Activated T-helper 2 cell treated with anti-CD3 and anti-CD28 coated beads, Interferon-gamma antibody, Interleukin-2, Interleukin-4, amounts not matched to agents 10 μg/mL and 5 μg/mL and 100 μg/mL, durations not matched to agents 14 hours and 24 hours and 36 hours (primary cell): ENCODE measurements at places on chromosomes 12 and 14. TPM values are rescaled to one million over a fixed set of nuclear protein-coding genes. Genes with fewer than 3 reads are reported as not detected.

Gene TCL1B
- not detected in 2 replicates for total RNA-seq

Gene ENDOU
- total RNA-seq = not detected in 2 replicates

Gene IKZF4
- total RNA-seq = 34.8 and 35.5 TPM in 2 replicates

Gene PSMA6
- total RNA-seq = 396 and 397 TPM in 2 replicates

Gene FITM1
- total RNA-seq = 1.0 and 1.2 TPM in 2 replicates

Gene ADGRD1
- 7.7 and 8.4 TPM in 2 replicates for total RNA-seq

Gene MUCL1
- 0.51 TPM in 1 of 2 replicates, not detected in the other for total RNA-seq

Gene MYF5
- total RNA-seq = not detected in 2 replicates

Gene FOXM1
- total RNA-seq = 74.8 and 79.3 TPM in 2 replicates

Gene AQP2
- total RNA-seq = not detected in 2 replicates

Gene ABHD12B
- not detected in 2 replicates for total RNA-seq

Gene GARIN6
- total RNA-seq = not detected in 2 replicates

Gene CLEC4D
- not detected in 2 replicates for total RNA-seq

Gene GPX2
- not detected in 2 replicates for total RNA-seq

Gene DBX2
- not detected in 2 replicates for total RNA-seq

Gene CCDC38
- total RNA-seq = 0.07 TPM in 1 of 2 replicates, not detected in the other

Gene EIF2B1
- 65.8 and 66.0 TPM in 2 replicates for total RNA-seq

Gene IQSEC3
- total RNA-seq = 0.25 and 0.44 TPM in 2 replicates

Gene TAS2R10
- not detected in 2 replicates for total RNA-seq

Gene B4GALNT3
- 6.5 and 6.9 TPM in 2 replicates for total RNA-seq

Gene DCN
- total RNA-seq = not detected in 2 replicates

Gene LTBP2
- 0.07 and 0.23 TPM in 2 replicates for total RNA-seq

Gene GYS2
- total RNA-seq = 0.07 and 0.14 TPM in 2 replicates

Gene SMCO2
- total RNA-seq = 1.3 and 1.4 TPM in 2 replicates

Gene RPGRIP1
- not detected in 2 replicates for total RNA-seq

Gene TAS2R9
- total RNA-seq = not detected in 2 replicates

Gene TAS2R8
- total RNA-seq = not detected in 2 replicates

Gene IFI27
- total RNA-seq = 2.1 and 5.2 TPM in 2 replicates

Gene MLEC
- 136 and 142 TPM in 2 replicates for total RNA-seq

Gene NUAK1
- total RNA-seq = 0.02 and 0.11 TPM in 2 replicates

Gene CFAP251
- 0.80 and 0.82 TPM in 2 replicates for total RNA-seq

Gene SNRPF
- total RNA-seq = 65.8 and 77.2 TPM in 2 replicates

Gene SIX4
- total RNA-seq = 1.1 and 1.3 TPM in 2 replicates
